Fibroblast of lung (primary cell): ENCODE measurements at places on chromosomes 2 and 18.

DNA sequence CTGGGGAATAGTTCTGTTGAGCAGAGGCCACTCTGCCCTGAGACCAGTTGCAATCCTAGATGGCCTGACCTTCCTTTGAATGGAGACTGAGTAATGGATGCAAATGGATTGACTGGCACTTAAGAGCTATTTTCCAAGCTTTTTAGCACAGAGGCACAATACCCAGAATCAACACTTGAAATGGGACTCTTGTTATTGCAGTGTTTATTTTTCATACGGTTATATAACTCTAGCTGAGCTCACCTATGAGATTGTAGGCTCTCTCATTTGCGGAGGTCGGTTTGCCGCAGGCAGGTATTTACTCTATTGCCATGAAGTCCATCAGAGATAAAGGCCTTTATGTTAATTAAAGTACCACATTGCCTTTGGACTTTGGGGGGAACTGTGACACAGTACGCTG, 422.3 kb upstream of the CELF4 start:
- DNase-seq = no peak

- peak; percentile 84 for DNase-seq
Observed at GRCh38 chr18:68564961-68565360, 149.9 kb downstream of the TMX3 start.

DNA sequence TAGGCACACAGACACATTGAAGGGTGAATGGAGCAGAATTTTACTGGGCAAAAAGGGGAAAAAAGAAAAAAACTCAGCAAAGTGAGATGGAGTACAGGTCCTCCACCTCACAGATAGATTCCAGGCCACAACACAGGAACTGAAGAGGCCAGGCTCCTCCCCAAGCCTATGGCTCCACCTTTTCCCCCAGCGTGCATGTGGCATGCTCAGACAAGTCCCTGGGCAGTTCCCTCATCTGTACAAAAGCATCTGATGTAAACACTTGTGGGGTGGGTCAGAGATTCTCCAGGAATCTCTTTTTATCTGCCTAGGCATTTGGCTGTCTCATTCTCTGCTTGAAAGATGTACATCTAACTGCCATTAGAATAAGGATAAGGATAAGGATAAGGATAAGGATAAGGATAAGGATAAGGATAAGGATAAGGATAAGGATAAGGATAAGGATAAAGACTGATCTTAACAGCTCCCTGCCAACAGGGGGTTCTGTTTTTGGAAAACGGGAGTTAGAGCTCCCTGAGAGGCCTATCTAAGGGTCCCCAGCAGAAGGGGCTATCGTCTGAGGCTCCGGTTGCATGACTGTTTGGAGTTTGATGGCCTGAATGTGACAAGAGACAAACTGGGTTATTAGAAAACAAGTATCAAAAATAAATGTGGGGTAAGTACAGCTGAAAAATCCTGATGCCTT, 17.2 kb upstream of the ASXL3 start:
- peak; percentile 54 for DNase-seq

DNA sequence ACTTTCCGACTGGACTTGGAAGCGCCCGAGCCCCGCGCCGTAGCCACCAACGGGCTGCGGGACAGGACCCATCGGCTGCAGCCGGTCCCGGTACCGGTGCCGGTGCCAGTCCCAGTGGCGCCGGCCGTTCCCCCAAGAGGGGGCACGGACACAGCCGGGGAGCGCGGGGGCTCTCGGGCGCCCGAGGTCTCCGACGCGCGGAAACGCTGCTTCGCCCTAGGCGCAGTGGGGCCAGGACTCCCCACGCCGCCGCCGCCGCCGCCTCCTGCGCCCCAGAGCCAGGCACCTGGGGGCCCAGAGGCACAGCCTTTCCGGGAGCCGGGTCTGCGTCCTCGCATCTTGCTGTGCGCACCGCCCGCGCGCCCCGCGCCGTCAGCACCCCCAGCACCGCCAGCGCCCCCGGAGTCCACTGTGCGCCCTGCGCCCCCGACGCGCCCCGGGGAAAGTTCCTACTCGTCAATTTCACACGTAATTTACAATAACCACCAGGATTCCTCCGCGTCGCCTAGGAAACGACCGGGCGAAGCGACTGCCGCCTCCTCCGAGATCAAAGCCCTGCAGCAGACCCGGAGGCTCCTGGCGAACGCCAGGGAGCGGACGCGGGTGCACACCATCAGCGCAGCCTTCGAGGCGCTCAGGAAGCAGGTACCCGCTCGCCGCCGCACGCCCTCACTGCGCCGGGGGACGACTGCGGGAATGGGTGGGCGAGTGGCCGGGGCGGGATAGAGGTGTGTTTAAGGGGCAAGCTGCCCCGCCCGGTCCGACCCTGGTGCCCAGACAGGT, 713 bp downstream of the ATOH8 start:
- DNase-seq = peak; percentile 54

DNA sequence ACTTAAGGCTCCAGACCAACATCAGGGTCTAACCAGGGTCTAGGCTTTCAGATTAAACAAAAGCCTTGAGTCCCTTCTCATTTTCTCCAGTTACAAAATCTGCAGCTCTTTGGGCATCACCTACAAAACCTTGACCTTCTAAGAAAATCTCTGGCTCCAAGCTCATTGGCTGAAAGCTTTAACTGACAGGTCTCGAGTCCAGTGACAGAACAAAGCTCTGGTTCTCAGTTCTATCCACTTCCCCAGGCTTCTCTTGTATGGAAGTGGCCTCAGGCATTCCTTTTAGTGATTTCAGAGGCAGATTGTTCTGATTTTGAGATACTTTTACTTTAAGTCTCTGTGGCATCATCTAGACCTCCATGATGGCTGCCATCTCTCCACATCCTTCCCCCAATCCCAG, 11.3 kb downstream of the SIX2 start:
- no peak for DNase-seq

GRCh38 chr2:33645861-33646260, 46.8 kb upstream of the FAM98A start:
- DNase-seq = peak; percentile 51

DNA sequence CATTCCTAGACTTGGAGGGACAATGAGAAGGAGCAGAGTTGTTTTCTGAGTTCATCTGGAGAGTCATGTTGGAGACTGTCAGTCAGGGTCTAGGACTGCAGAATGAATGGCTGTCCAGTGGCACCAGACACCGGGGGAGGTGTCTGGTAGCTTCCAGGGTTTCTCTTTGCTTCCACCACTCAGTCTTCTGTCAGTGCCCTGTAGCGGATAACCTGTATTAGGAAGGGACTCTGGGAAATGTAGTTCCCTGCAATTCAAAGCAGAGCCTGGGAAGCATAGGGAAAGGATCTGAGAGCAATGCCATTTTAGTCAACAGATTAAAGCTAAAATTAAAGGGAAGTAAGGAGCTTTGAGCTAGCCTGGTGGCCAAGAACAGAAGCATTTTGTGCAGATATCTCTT, 257.9 kb downstream of the THSD7B start:
- DNase-seq = no peak

DNA sequence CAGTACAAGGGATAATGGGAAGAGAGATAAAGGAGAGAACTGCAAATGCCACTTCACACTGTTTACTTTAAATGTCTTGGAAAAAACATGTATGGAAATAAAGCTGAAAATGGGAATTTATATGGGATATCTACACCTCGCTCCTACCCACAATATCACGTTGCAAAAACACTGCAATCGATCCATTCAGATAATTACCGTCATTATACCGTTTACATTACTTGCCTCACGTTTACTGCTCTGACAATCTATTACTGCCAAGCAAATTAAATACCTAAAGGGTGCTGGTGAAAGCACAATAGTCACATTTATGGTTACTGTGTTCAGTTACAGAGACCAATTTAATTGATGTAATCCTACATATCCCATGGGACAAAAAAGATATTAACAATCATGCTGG, 214.7 kb upstream of the LYPD1 start:
- no peak for DNase-seq

- DNase-seq = no peak
Observed at GRCh38 chr2:208529796-208530195, 123.2 kb downstream of the PTH2R start.

DNA sequence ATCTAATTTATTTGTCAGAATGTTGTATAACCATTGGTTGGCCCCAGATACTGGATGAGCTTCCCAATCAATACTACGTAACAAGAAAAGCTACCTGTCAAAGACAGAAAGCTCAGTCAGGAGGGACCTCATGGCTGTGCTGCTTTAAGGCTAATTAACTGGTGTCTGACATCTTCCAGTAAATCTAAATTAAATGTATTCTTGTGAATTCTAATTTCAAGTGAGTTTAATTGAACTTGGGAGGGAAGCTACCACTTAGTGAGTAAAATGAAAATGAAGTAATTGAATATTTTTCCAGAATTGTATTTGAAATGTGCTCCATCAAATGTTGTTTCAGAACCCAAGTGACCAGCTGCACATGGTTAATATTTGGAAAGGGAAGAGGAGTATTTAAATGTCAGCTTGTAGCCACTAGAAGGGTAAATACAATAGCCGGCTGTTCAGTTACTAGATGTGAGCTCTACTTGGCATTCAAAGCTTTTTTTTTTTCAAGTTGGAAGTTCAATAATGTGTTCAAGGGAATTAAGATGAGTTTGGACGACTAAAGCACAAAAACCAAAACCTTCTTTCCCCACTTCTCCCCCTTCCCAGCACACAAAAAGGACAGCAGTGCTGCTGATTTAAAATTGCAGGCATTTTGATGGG, 62.0 kb downstream of the GPR39 start:
- DNase-seq = no peak

- no peak for DNase-seq
Observed at GRCh38 chr18:10950876-10951630, 198.3 kb downstream of the PIEZO2 start.

DNA sequence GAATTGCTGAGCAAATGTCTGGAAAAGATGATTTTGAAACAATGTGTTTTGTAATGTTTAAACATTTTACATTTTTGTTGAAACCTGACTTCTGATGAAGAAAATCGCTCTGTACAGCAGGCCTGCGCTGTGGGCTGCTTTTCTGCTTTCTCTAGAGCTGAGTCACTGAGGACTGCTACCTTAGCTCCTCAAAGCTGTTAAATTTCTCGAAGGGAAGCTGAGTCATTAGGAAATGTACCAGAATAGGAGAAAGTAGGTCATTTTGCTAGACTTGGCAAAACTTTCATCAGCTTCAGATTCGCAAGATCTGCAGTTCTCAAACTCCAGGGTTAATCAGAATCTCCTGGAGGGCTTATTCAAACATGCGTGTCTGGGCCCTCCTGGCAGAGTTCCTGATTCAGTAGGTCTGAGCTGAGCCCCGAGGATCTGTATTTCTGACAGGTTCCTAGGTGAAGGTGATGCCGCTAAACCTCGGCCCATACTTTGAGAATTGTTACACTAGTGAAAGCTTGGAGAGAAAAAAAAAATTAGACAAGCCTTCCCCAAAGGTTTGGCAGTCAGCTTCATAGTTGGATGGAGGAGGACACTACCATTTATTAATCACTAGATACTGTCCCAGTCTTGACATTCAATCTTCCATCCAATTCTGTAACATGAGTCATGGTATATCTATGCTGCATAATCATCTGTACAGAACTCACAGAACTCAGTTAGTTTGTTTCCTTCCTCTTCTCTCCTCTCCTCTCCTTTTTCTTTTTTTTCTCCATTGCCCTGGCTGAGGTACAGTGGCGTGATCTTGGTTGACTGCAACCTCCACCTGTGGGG, 297.6 kb downstream of the PARD3B start:
- DNase-seq = peak; percentile 92

- peak; percentile 38 for DNase-seq
Observed at GRCh38 chr2:227376656-227377396, 2.3 kb downstream of the TM4SF20 start.

GRCh38 chr2:208722731-208723130, 316.1 kb downstream of the PTH2R start:
- no peak for DNase-seq

DNA sequence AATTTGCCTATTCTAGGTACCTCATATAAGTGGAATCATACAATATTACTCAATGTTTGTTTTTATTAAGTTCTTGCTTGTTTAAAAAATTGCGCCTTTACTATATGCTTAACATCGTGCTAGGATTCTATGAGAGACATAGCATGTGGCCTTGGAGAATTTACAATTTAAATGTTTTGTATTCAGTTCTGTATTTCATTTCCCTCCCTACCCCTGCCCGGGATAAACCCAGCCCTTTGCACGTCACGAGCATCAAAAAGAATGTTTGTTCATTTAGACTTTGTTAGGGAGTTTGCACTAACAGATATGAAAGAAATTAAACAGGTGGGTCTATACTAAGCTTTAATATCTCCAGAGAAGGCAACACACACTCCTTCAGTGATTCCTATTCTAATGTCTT, 75.7 kb downstream of the C18orf54 start:
- DNase-seq = no peak

DNA sequence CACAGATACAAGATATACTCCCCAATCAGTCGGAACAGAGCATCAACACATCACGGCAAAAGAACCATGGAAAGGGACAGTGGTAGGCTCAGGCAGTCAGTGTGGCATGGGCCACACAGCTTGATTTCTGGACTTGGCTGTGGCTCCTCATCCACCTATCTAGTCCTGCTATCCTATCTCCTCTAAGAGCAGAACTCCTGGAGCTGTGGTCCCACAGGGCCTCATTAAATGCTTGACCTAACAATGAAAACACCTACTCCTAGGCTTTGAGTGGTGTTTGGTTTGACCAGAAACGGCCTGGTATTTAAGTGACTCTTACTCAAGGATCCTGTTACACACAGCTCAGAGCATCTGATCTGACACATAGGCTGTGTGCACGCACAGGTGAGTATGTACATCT, 33.6 kb upstream of the SMAD2 start:
- DNase-seq = no peak

- DNase-seq = no peak
Observed at GRCh38 chr18:8627540-8627939, 18.3 kb downstream of the RAB12 start.

- DNase-seq = no peak
Observed at GRCh38 chr18:78073275-78073674, 823.6 kb downstream of the GALR1 start.

- DNase-seq = peak; percentile 22
Observed at GRCh38 chr2:33673937-33674336, 74.8 kb upstream of the FAM98A start.

- no peak for DNase-seq
Observed at GRCh38 chr2:152506843-152507242, 171.9 kb downstream of the FMNL2 start.

DNA sequence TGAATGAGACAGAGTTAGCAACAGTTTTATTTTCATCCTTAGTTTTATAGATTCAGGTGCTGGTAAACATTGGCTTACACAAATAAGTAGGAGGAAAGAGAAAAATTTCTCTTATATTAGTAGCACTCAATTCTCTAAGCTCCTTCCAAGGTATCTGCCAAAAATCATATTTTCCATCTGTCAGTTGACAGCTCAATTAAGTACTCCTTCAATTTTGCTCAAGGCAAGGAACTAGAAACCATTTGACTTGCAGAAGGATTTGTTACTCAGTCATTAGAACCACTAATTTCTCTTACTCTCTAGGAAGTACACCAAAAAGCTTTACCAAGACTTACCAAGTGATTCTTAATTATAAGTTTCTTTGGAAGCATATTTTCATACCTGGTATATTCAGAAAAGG, 101.4 kb upstream of the ATP8B1 start:
- no peak for DNase-seq

- DNase-seq = no peak
Observed at GRCh38 chr2:234373481-234374149, 123.3 kb downstream of the ARL4C start.

- DNase-seq = no peak
Observed at GRCh38 chr18:65017372-65017760, 733.4 kb upstream of the CDH7 start.
